ENCODE measurements at places on chromosomes 11 and 22. TPM values are rescaled to one million over a fixed set of nuclear protein-coding genes. Genes with fewer than 3 reads are reported as not detected.

The MMP7 gene
- total RNA-seq = 0.61 TPM

The TUG1 gene
- 45.0 TPM for total RNA-seq

The ADORA2A gene
- 3.6 TPM for total RNA-seq

The KCNC1 gene
- total RNA-seq = 0.12 TPM

The FGF4 gene
- not detected for total RNA-seq

The ELF5 gene
- 0.32 TPM for total RNA-seq

The MAJIN gene
- not detected for total RNA-seq

The TMEM184B gene
- total RNA-seq = 66.0 TPM

- DNase-seq = no peak
- H3K4me3 ChIP-seq = no peak overlapping the region
- H3K27ac ChIP-seq = no peak overlapping the region
- H3K4me1 ChIP-seq = no peaks in the 10 kb centered on the region
- no peaks in the 10 kb centered on the region for H3K36me3 ChIP-seq
Observed at GRCh38 chr11:19962801-19963175, 197.5 kb downstream of the DBX1 start.

DNA sequence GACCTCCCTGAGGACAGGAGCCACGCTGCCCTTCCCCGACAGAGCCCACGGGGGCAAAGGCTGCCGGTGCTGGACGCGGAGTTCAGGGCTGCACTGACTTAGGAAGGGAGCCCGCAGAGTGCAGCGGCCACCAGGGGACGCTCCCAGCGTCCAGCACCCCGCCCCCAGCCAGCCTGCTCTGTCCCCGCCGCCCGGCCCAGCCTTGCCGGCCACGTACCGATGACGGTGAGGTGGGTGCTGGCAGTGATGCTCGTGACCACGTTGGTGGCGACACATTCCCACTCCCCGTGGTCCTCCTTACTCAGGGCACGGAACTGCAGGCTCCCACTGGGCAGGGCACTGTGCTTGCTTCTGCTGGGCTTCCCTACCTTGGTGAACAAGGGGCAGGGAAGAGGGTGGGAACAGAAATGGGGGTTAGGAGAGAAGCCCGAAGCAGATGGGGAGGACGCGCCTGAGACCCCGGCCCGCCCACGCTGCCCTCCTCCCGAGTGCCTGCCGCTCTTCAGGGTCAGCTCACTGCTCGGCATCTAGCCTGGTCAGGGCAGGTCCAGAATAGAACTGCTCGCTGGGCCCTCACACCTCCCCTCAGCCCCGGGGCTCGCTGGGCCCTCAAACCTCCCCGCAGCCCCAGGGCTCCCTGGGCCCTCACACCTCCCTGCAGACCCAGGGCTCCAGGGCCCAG, 25.9 kb downstream of the IGSF9B start:
- no peak overlapping the region for H3K27ac ChIP-seq
- no peaks in the 10 kb centered on the region for H3K36me3 ChIP-seq
- no peak for DNase-seq
- peaks cover 5% of the 10 kb centered on the region for H3K4me1 ChIP-seq
- no peak overlapping the region for H3K4me3 ChIP-seq

- no peaks in the 10 kb centered on the region for H3K27me3 ChIP-seq
- peaks cover 3% of the 10 kb centered on the region for H3K4me1 ChIP-seq
- no peaks in the 10 kb centered on the region for H3K36me3 ChIP-seq
- no peak for DNase-seq
- no peak overlapping the region for H3K27ac ChIP-seq
Observed at GRCh38 chr11:125950696-125951651, 5.1 kb downstream of the VSIG10L2 start.

GRCh38 chr11:43367382-43368178, 8.9 kb downstream of the TTC17 start:
- no peaks in the 10 kb centered on the region for H3K27me3 ChIP-seq
- no peak for DNase-seq

DNA sequence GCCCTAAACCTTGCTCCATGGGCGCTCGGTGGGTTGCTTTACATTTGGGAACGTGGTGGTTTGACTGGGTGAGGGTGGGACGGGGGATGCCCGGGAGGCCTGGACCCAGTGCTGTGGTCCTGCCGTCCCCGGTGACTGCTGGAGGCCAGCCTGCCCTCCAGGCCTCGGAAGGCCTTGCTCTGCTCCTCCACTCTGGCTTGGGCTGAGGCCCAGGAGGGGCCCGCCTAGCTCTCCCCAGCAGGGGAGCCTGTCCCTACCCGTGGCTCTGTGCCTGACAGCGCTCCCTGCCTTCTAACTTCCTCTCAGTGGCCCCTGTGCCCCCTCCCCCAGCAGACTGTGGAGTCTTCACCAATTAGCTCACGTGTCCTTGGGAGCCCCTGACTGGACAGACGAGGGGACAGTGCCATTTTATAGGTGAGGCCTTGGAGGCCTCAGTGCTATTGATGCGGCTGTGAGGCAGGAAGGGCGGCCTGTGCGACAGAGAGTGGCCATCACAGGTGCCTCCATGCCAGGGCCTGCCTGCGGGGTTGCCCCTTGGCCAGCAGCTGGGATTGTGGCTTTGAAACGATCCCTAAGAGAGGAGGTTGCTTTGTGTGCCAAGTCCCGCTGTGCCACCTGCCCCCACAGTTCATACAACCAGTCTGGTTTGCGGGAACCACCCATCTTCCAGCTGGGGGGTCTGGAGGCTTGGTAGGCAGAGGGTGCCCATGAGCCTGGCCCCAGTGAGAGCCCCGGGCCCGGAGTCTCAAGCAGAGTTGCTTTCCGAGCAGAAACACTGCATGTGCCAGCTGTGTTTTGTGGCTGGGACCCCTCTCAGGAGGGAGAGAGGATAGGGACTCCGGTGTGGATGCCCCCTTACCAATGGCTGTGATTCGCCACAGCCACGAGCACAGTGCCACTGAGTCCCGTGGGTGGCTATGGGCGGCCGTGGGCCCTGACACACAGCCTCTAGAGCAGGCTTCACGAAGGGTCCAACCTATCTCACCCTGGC, 17.7 kb downstream of the TPCN2 start:
- no peaks in the 10 kb centered on the region for H3K27me3 ChIP-seq
- H3K4me3 ChIP-seq = no peak overlapping the region
- no peaks in the 10 kb centered on the region for H3K4me1 ChIP-seq
- H3K36me3 ChIP-seq = no peaks in the 10 kb centered on the region
- DNase-seq = no peak
- no peak overlapping the region for H3K27ac ChIP-seq

All from HCT116 (cell line).